ENCODE measurements at places on chromosomes 11 and 22.

DNA sequence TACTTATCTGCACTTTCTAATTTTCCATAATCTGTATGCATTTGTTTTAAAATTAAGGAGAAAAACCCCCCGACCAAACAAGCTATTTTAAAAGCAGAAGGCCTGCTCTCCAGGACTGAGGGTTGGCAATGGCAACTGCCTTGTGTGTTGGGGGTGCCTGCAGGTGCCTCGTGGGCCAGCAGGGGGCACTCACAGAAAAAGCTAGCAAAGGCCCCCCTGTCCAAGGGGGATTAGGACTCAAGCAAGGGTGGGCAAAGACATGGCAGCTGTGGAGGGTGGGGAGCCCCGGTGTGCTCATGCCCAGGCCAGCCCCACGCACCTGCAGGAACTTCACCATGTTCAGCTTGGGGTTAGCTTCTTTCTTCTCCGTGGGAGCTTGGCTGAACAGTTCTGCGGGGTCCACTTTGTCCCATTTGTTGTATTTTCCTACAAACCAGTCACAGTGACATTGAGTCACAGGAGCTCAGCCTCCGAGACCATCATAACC is 10.3 kb downstream of the TOP3B start:
- no peak for DNase-seq

GRCh38 chr11:73784734-73785133 is 2.9 kb upstream of the MRPL48 start:
- no peak for DNase-seq

DNA sequence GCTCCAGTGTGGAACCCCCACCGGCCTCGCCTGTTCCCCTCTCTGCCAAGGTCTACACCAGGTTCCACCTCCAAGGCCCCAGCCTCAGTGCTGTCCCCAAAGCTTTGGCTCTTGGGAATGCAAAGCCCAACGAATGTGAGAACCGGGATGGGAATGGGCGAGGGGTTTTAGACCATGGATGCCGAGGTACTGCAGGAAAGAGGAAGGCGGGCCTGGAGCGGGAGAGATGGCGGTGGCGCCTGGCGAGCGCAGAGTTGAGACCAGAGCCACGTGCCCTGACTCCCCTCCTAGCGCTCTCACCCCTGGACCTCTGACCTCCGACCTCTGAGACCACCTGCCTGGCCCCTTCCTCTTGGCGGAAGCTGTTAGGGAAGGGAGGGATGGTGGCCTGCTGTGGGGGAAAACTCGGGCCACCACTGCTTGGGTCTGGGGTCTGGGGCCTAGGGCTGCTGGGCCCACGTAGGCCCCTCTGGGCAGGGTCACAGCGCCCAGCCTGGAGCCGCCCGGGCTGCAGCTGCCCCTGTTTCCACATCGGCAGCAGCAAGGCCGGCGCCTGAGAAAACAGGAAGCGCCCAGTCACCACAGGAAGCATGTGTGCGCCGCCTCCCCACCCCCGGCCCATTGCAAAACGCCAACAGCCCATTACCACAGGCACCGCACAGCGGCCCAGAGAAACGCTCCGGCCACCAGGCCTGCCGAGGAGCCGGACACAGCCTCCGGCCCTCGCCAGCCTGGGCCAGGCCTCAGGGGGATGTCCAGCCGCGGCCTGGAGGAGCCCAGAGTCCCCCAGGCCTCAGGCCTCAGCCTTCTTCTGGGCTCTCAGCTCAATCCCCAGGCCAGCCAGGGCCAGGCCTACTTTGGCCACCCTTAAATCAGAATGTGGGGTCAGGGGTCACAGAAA is 13.8 kb upstream of the SLC39A13 start:
- no peak for DNase-seq

DNA sequence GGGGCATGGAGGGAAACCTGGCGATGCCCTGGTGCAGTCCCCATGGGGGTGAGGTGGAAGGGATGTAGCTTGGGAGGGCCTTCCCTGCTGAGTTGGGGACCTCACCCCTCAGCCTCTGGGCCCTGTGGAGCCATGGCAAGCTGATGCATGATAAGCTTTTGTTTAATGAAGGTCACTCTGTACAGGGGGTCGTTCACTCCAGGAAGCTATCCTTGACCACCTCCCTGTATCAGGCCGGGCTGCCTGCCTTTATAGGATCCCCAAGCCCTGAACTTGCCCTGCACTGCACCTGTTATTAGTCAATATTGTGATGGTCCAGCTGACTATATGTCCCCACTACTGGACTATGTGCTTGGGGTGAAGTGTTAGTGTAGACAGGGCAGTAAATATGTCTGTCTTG is 49.7 kb upstream of the MYEOV start:
- no peak for DNase-seq

- DNase-seq = no peak
Observed at GRCh38 chr11:64138398-64138797, 27.5 kb downstream of the MACROD1 start.

GRCh38 chr11:122199661-122200060 is 83.6 kb upstream of the BLID start:
- DNase-seq = no peak

DNA sequence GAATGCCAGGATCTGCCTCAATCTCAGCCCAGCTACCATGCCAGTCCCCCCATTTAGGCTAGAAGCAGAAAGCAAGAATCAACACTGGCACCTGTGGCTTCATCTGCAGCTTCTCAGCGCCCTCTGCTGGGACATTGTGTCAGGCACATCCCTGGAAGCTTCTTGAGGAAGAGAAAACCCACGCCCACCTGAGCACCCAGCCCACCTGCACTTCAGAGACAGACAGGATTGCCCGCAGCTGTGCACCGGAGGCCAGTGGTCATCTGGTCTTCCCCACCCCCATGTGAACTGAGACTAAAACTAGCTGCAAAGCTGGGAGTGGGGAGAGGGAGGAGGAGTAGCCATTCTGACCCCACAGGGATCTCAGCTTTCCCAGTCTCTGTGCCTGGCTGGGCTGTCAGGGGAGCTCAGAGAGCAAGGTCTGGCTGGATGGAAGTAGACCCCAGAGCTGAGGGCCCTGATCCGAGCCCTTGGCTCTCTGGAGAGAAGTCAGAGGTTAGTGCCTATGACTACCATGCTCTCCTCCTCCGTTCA is 66.8 kb downstream of the FEZ1 start:
- no peak for DNase-seq

DNA sequence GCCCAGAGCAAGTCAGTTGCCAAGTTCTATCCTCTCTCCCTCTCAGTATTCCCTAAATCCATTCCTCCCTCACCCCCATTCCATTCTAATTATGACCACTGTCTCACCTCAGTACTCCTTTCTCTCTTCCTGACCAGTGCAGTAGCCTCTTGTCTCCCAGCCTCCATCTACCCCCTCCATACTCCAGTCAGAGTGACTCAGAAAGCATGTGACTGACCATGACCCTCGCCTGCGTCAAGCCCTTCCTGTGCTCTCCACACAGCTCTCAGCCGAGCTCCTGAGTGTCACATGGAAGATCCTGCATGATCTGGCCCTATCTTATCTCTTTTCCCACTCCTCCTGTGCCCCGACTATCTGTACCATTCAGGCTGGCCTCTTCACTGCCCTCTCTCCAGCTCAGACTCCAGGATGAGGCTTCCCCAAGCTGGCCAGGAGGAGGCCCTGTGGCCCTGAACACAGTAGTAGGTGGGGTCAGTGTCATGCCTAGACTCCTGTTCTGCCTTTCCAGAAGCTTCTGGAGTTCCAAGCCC is 42.6 kb downstream of the NEU3 start:
- peak; percentile 78 for DNase-seq

DNA sequence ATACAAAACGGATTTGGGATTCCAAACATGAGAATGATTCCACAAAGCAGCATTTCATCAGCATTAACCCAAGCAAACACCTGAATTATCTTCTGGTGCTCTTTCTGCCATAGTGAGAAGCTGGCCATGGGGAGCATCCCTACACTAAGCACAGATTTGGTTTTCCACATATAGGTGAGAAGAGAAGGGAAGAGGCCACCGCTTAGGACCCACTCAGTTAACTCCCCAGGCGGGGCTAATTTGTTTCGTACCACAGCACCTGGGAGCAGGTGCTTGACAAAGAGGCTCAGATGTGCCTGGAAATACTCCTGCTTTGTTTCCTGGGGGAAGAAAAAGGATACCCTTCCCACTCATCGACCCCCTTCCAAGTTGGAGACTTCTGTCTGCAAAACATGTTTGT is 64.2 kb downstream of the RAB30 start:
- DNase-seq = no peak

GRCh38 chr11:84847842-84848241 is 779.3 kb downstream of the DLG2 start:
- no peak for DNase-seq

- DNase-seq = peak; percentile 41
Observed at GRCh38 chr11:87173185-87174039, 135.7 kb downstream of the TMEM135 start.

DNA sequence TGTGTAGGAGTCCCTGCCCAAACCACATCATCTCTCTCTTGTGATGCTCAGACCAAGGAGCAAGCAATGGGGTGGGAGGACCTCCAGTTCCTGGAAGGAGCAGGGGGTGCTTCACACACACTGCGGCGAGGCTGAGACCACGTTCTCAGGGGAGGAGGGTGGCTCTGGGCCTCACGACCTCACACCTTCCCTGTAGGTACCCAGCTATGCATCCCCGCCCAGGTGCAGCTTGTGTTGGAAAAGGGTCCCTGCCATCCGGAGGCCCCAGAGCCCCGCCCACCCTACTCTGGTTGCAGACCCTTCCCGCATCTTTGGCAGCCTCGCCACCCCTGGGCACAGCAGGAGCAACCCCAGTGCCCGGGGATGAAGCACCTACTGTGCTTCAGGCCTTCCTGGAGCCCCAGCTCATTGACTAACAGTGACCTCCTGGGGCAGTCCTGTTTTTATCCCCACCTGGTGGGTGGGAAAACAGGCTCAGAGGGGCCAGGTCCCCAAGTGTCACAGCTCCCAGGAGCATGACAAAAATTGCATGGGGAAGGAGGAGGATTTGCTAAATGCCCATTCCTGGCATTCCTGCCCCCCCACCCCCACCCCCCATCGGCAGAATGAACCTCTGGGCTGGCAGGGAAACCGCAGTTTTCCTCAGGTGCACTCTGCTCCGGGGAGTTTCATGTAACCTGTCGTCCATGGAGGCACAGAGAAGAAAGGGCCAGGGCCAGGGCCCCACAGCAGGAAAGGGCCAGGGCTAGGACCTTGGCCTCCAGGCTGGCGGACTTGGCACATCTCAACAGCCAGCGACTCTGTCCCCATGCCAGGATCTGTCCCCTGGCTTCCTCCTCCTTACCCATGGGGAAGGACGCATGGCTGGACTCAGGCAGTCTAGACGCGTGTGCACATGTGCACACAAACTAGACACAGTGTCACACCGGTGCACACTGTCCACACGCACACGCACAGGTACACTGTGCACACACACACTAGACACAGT is 81.0 kb downstream of the IGLL1 start:
- DNase-seq = no peak

GRCh38 chr11:84800755-84801346 is 826.3 kb downstream of the DLG2 start:
- DNase-seq = peak; percentile 19

DNA sequence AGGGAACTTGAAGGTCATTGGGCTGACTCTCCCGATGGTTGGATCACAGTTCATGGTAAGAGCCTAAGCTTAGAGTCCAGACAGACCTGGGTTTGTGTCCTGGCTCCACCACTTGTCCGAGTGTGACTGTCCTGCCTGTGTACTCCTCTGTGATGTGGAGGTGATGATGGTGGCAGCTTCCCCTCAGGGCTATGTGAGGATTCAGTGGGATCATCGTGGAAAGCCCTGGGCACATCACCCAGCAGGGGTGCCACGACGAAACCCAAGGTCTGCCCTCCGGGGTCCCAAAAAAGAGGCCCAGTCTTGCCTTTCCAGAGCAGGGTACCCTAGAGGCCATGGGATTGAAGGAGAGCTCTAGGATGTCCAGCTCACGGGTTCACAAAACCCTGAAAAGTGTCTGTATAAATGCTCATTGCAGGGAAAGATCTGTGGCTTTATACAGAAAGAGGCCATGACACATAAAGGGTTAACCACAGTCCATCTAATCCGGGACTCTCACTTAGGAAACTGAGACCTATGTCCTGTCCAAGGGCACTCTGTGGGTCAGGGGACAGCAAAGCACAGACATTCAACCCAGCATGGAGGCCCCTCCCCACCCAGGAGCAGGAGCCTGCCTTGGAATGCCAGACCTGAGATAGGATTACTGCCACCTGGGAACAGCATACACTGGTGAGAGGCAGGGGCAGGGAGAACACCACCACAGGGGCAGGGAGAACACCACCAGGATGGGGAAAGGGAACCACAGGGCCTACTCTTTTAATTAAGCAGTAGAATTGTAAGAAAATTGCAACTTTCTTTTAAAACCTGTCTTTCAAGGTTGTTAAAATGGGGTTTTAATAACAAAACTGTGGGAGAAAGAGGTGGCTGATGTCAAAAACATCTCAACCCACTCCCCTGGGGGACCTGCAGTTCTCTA is 51.3 kb downstream of the IGLL5 start:
- no peak for DNase-seq

DNA sequence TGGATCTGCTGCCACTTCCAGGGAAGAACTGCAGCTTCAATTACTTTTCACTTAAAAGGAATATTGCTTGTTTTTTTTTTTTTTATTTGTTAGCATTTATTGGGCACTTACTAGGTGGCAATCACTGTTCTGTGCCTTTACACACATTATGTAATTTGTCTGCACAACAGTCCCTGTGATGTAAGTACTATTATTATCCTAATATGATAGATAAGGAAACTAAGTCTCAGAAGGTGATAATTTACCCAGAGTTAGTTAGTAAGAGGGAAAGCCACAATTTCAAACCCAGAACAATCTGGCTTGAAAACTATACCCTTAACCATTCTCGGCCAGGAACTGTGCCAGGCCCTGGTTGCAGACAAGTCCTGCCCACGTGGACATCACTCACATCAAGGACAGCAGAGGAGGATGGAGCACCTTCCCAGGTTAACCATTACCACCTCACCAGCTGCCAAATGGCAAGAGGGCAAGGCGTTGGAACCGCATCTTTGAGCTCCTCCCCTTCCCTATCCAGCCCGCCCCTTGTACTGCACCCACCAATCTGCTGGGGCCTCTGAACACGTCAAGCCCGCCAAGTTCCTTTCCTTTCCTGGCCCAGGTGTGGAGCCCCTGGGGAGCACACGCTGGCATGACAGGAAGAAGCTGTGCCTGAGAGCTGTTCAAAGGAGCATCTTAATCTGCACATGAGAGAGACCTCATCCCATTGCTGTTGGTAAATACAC is 78.4 kb downstream of the NAV2 start:
- no peak for DNase-seq

GRCh38 chr11:128596250-128596649 is 8.9 kb upstream of the ETS1 start:
- DNase-seq = no peak

DNA sequence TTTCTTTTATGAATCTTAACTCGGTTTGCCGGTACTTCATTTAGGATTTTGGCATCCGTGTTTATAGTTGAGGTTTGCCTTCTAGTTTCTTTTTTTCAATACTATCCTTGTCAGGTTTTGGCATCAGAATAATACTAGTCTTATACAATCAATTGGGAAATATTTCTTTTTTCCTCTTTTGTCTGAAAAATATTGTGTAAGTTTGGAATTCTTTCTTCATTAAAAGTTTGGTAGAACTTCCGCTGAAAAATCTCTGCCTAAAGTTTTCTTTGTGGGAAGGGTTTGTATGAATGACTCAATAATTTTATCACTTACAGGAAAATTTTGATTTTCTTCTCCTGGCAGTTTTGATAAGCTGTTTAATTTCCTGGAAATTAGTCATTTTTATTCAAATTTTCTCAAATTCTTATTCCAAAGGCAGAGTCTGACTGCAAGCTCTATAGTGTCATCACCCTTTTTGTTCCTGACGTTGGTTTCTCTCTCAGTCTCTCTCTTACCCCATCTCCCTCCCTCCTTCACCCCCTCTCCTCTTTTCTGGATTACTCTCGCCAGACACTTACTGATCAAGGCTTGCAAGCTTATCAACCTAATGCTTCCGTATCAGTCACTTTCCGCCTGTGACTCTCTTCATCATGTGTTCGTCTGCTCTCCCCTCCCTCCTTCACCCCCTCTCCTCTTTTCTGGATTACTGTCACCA is 555.7 kb downstream of the TBC1D22A start:
- DNase-seq = no peak
